ENCODE measurements at places on chromosomes 7 and 10.

GRCh38 chr7:16463949-16464715 lies 1.4 kb downstream of the SOSTDC1 start:
- no peak for DNase-seq

GRCh38 chr7:73739387-73739767 lies 775 bp upstream of the ABHD11 start:
- no peak for DNase-seq

GRCh38 chr10:50635286-50635685 lies 11.5 kb upstream of the SGMS1 start:
- no peak for DNase-seq

GRCh38 chr10:77746047-77746707 lies 108.6 kb upstream of the KCNMA1 start:
- DNase-seq: no peak

GRCh38 chr10:128416231-128416630 lies 290.0 kb upstream of the MKI67 start:
- DNase-seq: no peak

DNA sequence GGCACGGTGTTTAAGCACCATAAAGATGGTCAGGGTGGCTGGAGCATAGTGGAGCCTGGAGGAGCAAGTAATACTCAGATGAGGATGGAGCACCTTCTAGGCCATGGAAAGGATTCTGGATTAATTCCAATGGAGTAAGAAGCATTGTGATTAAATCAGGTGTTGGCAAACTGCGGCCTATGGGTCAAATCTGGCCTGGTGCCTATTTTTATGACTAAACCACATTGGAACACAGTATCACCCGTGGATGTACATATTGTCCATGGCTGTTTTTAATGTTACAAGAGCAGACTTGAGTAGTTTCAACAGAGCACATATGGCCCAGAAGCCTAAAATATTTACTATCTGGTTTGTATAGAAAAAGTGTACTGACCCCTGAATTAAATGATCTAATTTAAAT lies 49.9 kb upstream of the TMEM248 start:
- no peak for DNase-seq

DNA sequence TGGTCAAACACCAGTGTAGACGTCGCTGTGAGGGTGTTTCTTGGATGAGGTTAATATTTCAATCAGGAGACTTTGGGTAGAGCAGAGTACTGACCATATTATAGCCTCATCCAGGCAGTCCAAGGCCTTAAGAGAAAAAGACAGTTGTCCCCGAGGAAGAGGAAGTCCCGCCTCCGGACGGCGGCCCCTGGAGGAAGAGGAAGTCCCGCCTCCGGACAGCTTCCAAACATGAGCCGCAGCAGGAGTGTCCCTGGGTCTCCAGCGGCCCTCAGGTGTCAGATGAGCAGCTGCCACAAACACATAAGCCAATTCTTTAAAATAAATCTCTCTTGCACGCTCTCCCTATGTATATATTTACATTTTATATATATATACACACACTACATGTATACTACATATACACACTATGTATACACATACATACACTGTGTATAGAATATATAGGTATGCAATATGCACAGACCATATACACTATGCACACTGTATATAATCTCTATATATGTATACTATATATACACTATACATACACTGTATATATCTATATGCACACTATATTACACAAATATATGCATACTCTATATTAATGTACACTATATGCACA lies 37.5 kb downstream of the PWWP2B start:
- DNase-seq: peak; percentile 36

DNA sequence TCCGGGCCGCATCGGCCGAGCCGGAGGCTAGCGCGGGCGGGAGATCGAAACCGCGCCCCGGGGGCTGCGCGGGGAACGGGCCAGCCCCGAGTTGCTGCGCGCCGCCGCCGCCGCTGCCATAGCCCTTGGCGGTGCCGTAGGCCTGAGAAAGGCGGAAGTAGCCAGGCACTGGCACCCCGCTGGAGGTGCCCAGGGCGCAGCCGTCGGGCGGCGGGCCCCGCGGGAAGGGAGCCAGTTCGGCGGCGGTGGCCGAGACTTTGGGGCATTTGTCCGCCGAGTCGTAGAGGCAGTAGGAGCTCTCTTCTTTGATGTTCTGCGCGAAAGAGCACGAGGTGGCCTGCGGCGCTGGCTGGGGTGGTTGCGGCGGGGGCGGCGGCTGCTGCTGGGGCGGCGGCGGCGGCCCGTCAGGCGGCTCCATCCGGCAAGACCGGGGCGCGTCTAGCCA lies 587 bp downstream of the HOXA10 start:
- DNase-seq: peak; percentile 44
